Left lung (tissue), 14 donors: ENCODE measurements at places on chromosomes 11 and 22. TPM values are rescaled to one million over a fixed set of nuclear protein-coding genes. Genes with fewer than 3 reads are reported as not detected.
A peak's percentile ranks its signal among the peaks of the same experiment; 100 is the strongest.

PMM1 gene
- total RNA-seq, result 46.0 TPM

DNA sequence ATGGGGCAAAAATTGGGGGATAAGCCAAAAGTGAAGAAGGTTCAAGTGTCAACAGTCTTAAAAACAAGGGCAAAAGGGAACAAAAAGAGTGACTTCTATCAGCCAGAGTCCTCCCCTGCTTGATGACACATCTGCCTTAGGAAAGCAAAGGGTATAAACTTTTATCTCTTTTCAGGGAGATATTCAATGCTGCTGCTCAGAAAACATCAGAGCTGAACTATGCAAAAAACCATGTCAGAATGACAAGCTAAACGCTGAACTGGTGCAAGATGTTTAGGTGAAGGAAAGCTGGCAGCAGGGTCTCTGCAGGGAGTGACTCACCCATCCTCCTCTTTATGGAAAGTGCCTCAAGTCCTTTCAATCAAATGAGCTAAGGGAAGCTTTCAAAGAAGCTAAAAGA, 24.7 kb downstream of the ALG9 start:
- peaks cover 55% of the 10 kb centered on the region for H3K36me3 ChIP-seq
- no peak for DNase-seq
- H3K27ac ChIP-seq, result no peak overlapping the region
- H3K4me3 ChIP-seq, result no peak overlapping the region
- H3K27me3 ChIP-seq, result no peaks in the 10 kb centered on the region

GRCh38 chr11:73859671-73860070, 17.0 kb downstream of the COA4 start:
- peaks cover 32% of the 10 kb centered on the region for H3K36me3 ChIP-seq
- no peak overlapping the region for H3K27ac ChIP-seq
- no peak for DNase-seq
- H3K4me3 ChIP-seq, result no peak overlapping the region

SLC7A4 gene
- total RNA-seq, result 3.0 TPM

- no peak for DNase-seq
- H3K27me3 ChIP-seq, result peaks cover 22% of the 10 kb centered on the region
- no peak overlapping the region for H3K27ac ChIP-seq
- peak overlapping the region; percentile 48 for H3K4me3 ChIP-seq
These were observed 525 bp downstream of the BIK start for GRCh38 chr22:43110927-43111623.

TRIM49 gene
- total RNA-seq, result not detected

- H3K4me3 ChIP-seq, result no peak overlapping the region
- no peak overlapping the region for H3K27ac ChIP-seq
- no peaks in the 10 kb centered on the region for H3K36me3 ChIP-seq
These were observed 125.5 kb upstream of the NECTIN1 start for GRCh38 chr11:119854521-119854920.

DNA sequence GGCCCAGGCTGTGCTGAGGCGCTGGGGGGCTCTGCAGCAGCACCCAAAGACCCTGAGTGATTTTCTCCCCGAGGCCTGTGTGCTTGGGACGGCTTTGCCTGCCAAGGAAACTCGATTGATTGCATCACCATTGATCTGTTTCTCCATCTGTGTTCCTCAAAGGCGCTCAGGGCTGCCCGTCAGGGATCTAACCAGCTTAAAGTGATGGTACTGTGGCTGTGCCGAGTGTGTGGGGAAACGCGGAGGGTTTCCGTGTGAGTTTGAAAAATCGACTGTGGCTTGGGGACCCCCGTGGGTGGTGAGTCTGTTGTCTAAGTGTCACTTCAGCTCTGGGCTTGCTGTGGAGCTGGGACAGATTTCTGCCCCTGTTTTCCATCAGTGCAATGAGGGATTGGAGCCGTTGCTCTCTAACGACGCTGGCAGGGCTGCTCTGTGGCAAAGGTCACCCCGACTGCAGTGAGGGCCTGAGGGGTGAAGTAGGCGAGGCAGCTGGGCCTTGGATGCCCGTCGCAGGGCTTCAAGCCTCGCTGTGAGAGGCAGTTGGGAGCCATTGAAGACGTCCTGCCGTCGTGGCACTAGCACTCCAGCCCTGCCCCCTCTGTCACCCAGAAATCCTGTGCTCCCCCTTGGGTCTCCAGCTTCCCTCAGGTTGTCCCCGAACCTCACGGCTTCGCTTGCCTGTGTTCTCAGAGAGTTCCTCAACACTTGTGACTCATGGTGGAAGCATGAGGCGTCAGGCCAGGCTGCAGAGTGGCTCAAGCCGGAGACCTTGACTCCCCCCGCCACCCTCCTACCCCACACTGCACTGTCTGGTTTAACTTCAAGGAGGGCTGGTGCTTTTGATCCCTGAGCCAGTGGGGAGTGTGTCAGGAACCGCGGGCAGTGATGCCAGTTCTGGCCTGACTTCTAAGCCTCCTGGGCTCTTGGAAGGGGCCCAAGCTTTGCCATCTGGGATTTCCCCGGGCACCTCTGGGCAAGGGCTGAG, 21.8 kb downstream of the CACNA1I start:
- H3K36me3 ChIP-seq, result no peaks in the 10 kb centered on the region
- H3K27ac ChIP-seq, result no peak overlapping the region
- H3K4me1 ChIP-seq, result no peaks in the 10 kb centered on the region
- H3K27me3 ChIP-seq, result peaks cover 4% of the 10 kb centered on the region
- H3K4me3 ChIP-seq, result no peak overlapping the region

DNA sequence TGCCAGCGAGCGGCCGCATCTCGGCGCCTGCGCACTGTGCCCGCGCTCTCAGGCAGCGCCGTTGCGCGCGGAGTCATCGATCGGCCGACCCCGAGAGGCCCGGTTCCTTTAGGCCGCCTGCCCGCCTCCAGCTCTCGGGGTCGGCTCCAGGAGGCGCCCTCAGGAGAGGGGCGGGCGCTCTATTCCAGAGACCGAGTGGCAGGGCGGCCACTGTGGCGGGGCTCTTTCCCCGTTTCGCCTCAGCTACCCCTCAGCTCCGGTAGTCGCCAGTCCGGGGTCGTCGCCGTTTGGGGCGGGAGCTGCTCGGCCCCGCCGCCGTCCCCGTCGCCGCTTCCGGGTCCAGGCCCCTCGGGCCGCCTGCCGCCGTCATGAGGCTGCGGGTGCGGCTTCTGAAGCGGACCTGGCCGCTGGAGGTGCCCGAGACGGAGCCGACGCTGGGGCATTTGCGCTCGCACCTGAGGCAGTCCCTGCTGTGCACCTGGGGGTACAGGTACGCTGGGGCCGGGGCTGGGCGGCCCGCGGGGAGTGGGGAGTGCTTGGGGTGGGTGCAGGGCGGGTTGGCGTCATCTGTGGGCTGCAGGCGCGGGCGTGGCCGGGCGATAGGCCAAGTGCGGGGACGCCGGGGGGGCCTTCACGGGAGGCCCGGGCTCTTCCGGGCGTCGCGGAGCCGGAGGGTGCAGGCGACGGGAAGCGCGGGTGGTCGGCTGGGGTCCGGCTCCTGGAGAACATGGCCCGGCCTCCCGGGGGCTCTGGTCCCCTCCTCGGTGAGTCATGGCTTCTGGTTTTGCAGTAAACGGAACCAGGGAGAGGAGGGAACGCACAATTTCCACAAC, at the start of gene FBXO7:
Gene FBXO7, plus strand, starts transcription at position 177 of the 833 bp plus-strand sequence. Its CDS starts 192 bp downstream, at position 369.
- no peaks in the 10 kb centered on the region for H3K27me3 ChIP-seq
- peak within 1 kb of the TSS; percentile 96 for H3K27ac ChIP-seq
- DNase-seq, result peak; percentile 96
- H3K4me3 ChIP-seq, result peak within 1 kb of the TSS; percentile 86

DNA sequence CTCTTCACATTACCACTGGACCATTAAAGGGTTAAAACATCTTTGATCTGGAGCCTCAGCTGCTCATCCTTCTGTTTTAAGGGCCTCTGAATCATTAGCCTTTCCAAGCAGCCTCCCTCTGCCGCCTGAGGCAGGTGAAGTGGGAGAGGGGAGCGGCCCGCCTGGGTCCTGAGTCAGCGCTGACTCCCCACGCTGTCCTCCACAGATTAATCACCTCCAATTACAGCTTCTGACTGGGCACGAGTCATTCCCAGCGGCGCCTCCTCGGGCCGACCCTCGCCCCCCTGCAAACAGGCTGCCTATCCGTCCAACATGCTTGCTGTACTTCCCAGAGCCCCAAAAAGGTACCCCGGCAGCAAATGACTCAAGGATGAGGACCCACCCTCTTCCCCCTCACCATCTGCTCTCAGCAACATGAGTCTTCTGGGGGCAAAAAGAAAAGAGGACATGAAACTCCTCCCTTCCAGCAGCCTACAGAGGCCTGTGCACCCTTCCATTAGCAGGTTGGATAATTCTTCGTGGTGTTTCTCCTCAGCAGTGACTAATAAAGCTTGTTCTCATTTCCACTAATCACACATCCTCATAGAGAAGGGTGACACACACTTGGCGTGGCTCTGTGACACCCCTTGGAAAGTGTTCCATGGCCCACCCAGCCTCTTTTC, 44.3 kb upstream of the JAM3 start:
- no peak overlapping the region for H3K4me3 ChIP-seq
- no peaks in the 10 kb centered on the region for H3K27me3 ChIP-seq
- no peaks in the 10 kb centered on the region for H3K4me1 ChIP-seq
- H3K36me3 ChIP-seq, result no peaks in the 10 kb centered on the region

DNA sequence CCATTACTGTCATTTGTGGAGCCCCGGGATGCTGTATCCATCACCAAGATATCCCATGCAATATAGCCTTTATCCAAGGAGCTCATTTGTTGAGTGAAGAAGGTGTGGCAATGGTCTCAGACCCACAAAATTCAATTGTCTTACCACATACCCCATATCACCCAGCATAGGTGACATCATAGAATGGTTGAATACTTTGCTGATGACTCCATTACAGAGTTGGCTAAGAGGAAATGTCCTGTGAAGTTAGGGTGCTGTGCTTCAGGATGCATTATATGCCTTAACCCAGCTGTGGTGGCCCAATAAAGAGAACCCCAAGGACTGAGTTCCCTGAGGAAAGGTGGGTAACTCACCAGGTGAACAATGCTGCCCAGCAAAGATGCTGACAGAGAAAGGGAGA, 113.7 kb downstream of the EFCAB6 start:
- H3K27ac ChIP-seq, result no peak overlapping the region
- H3K36me3 ChIP-seq, result no peaks in the 10 kb centered on the region
- H3K4me3 ChIP-seq, result no peak overlapping the region
- DNase-seq, result no peak
- H3K27me3 ChIP-seq, result no peaks in the 10 kb centered on the region

GRCh38 chr11:20634044-20634443, 34.6 kb downstream of the SLC6A5 start:
- H3K4me3 ChIP-seq, result no peak overlapping the region
- no peak overlapping the region for H3K27ac ChIP-seq
- H3K36me3 ChIP-seq, result no peaks in the 10 kb centered on the region
- H3K4me1 ChIP-seq, result no peaks in the 10 kb centered on the region
- H3K27me3 ChIP-seq, result no peaks in the 10 kb centered on the region

BRSK2 gene
- 0.13 TPM for total RNA-seq

DNA sequence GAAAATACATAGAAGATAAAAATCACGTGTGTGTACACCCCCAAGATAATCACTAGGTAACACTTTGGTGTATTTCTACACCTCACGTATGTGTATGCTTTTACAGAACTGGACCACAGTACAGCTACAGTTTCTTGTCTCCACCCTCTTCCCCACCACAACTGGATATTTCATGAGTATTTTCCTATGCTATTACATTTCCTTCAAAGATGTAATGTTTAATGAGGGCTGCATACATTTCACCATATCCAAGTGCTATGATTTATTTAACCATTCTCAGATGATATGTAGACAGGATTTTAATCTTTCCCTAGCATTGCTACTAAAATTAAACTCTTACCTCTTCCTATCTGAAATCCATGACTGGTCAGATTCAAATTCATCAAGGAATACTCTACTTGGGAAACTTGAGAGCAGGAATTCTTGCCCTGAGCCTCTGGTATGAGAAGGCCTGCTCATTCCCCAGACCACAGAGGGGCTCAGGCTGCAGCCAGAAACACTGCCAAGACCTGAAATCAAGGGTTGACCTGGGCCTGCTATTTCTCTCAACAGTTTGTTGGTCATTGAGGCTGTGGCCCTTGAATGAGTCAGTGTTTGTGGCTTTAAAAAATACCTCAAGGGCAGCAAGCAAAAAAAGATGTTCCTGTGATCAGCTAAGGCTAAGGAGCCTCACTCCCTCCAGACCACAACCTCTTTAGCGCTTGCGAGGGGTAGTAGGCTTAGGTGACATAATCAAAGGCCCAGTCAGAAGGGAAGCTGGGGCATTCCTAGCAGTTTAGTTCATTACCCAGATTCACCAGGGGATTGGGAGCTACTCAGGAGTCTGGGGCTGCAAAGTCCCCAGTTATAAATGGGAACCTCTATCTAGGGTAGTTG, 55.5 kb downstream of the ABTB2 start:
- no peak overlapping the region for H3K27ac ChIP-seq
- H3K36me3 ChIP-seq, result no peaks in the 10 kb centered on the region
- peaks cover 11% of the 10 kb centered on the region for H3K4me1 ChIP-seq
- no peaks in the 10 kb centered on the region for H3K27me3 ChIP-seq
- DNase-seq, result no peak
- no peak overlapping the region for H3K4me3 ChIP-seq

- H3K4me1 ChIP-seq, result no peaks in the 10 kb centered on the region
- no peaks in the 10 kb centered on the region for H3K27me3 ChIP-seq
- H3K36me3 ChIP-seq, result no peaks in the 10 kb centered on the region
- no peak for DNase-seq
- no peak overlapping the region for H3K27ac ChIP-seq
These were observed 41.2 kb downstream of the STIM1 start for GRCh38 chr11:3896644-3897043.

- H3K4me1 ChIP-seq, result no peaks in the 10 kb centered on the region
- no peaks in the 10 kb centered on the region for H3K27me3 ChIP-seq
- H3K4me3 ChIP-seq, result no peak overlapping the region
- H3K27ac ChIP-seq, result no peak overlapping the region
- no peaks in the 10 kb centered on the region for H3K36me3 ChIP-seq
These were observed 120.4 kb upstream of the TTC12 start for GRCh38 chr11:113193946-113194345.

- H3K4me3 ChIP-seq, result no peak overlapping the region
- no peak for DNase-seq
- H3K36me3 ChIP-seq, result no peaks in the 10 kb centered on the region
- no peaks in the 10 kb centered on the region for H3K27me3 ChIP-seq
- no peak overlapping the region for H3K27ac ChIP-seq
These were observed 1232.8 kb downstream of the TBC1D22A start for GRCh38 chr22:47995264-47995627.

MS4A1 gene
- total RNA-seq, result 0.73 TPM

DNA sequence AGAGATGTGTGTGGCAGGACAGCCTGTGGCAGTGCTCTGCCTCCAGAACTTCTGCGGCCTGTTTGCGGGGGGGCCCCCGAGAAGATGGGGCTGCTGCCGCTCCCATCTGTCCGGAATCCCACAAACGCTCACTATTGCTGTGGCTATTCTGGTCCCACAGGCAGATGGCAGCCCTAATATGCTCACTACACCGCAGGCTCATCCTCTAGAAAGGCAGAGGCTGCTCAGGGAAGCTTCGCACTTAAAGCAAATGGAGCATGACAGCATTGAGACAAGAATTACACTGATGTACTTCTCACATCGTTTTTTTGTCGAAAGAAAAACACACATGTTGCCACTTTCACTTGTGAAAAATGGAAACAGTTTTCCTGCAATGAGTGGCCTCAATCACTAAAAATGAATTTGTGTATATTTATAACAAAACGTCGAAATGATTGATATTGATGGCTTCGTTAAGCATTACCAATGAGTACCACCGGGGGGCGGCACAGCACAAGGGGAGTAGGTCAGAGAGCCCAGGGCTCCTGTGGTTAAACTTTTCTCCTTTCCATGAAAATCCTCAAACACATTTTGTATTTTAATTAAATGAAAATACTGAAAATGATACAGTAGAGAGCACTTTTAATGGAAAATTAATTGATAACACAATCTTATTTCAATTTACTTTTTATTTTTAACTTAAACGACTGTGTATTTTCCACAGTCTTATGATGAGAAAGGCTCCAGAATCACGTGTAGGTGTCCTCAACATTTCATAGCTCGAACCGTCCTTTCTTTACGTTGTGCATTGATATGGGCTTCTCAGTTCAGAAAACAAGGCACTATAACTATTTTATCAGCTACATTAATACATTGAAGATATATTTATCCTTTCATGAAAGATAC, 69.1 kb downstream of the CTTN start:
- no peak overlapping the region for H3K4me3 ChIP-seq
- no peaks in the 10 kb centered on the region for H3K27me3 ChIP-seq
- H3K27ac ChIP-seq, result no peak overlapping the region
- peak; percentile 80 for DNase-seq
